ENCODE measurements at places on chromosomes 3 and 15.

DNA sequence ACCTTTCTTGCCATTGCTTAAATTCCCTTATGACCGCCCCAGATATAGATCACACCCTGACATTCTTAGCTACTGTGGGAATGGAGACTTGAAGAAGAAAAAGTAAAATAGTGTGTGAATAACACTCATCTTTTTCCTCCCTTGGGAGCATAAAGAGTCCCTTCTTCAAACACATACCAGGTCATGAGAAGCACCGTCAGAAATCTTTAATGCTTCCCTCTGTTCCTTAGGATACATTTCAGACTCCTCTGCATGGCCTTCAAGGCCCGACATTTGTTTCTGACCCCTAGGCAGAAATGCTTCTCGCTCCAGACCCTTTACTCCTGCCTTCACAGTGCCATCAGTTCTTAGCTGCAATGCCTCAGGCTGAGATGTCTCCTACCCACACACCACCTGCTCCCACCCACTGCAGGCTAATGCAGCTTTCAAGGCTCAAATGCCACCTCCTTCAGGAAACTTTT, 143.8 kb upstream of the IL12A start:
- DNase-seq = no peak

- DNase-seq = no peak
Observed at GRCh38 chr3:12948891-12949711, 107.7 kb upstream of the RPL32 start.

GRCh38 chr15:95295363-95295762, 1035.1 kb upstream of the NR2F2 start:
- DNase-seq = no peak

DNA sequence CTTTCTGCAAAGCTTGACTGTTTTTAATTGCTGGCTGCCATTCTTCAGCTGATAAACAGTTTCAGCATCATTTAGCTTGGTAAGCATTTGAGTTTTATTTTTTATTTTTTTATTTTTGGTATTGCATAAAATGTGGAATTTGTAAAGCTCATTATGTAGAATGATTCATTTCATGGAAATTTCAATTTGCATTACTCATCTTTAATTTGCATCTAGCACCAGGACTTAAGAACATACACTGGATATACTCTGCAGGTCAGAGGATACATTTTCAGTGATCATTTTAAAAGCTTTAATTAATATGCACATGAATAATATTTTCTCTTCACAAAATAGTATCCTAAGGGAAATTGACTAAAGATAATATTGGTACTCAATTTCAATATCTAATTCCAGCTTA, 732.4 kb upstream of the BCHE start:
- DNase-seq = no peak

- DNase-seq = no peak
Observed at GRCh38 chr15:80832686-80833085, 53.5 kb downstream of the CEMIP start.

GRCh38 chr15:55218056-55218455, 21.3 kb upstream of the RSL24D1 start:
- no peak for DNase-seq

DNA sequence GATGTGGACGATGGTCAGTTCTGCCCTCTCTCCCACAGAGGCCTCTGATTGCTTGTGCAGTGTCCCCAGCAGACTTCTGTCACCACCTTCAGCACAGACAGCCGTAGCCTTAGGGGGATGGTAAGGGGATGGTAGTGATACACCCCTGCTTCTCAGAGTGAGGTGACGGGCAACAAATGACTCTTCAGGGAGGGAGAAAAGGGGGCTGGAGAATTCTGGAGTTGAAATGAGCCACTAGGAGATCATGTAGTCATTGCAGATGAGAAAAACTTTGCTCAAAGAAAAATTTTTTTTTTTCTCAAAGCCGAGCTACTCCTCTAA, 29.6 kb upstream of the TIMP4 start:
- DNase-seq = no peak

GRCh38 chr3:135491491-135492205, 473.9 kb upstream of the PPP2R3A start:
- DNase-seq = no peak

DNA sequence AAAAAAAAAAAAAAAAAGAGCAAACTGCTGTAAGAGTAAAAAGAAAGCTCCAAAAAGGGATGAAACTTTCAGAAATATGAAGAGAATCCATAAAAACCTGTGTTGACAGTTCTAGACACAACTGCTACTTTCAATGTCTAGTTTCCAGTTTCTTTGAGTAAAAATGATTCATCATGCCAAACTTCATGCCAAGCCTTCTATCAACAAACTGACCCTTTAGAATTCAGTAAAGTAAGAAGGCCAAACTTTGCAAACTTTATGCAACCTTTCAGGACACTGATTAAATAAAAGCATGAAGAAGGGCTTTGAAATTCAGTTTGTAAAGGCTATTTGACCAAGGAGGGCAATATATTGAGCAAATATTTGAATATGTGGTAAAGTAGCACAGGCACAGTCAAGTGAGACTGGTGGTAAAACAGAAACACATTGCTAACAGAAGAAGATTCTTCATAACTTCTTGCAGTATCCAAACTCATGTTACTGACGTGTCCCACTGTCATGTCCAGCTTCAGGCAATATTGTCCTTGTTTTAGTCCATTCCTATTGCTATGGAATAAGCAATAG, 56.3 kb upstream of the CFAP20DC start:
- DNase-seq = no peak

DNA sequence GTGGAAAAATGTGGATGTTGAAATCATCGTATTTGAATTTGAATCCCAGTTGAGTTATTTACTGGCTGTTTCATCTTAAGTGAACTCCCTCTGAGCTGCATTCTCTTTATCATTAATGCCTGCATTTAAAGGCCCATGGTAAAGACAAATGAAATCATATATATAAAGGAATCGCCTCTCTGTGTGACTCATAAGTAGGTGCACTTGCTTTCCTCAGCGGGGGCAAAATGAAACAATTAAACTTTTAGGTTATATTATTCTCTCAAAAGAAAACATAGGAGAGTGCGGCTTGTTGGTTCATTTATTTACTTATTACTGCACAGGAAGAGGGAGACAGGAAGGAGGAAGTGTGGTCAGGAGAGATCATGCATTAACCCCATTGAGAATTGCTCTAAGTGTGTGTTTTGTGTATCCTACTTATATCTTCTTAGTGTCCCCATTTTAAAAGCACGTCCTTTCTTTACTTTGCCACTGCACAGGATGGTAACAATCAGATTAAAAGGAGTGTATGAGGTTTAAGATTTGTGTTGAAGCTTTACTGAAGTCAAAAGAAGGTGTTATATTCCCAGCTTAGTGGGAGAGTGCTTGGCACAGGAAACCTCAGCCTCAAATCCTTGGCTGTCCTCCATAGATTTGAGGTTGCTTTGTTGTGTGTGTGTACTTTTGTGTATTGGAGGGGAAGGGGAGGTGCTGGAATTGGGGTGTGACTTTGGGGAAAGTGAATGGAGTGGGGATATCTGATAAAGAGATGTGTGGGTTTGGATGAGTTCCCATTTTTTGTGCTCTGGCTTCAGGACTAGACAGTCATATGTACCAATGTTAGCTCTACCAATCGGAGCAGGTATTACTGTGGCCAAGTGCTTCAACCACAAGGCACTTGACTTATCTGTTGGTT, 595.8 kb upstream of the NR2F2 start:
- DNase-seq = no peak

GRCh38 chr3:53196575-53197407, 35.8 kb downstream of the PRKCD start:
- DNase-seq = no peak

GRCh38 chr15:41970456-41970855, 1.9 kb downstream of the EHD4 start:
- DNase-seq = no peak

- no peak for DNase-seq
Observed at GRCh38 chr3:171971919-171972514, 67.4 kb upstream of the FNDC3B start.

GRCh38 chr15:47292638-47293190, 424.6 kb upstream of the SEMA6D start:
- no peak for DNase-seq

DNA sequence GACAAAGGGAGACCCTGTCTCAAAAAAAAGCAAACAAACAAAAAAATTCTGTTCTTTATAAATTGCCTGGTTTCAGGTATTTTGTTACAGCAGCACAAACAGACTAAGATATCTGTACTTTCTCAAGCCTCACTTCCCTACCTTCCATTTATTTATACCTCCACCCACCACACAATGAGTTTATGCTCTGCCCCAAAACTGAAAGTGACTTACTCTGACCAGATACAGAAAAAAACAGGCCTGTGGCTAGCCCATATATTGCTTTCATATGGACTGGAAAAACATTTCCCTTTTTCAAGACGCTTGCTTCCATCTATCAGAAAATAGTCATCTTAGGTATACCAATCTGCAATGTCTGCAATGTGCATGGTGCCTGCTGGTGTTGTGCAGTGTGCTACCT, 8.7 kb upstream of the GPD1L start:
- DNase-seq = peak; percentile 27

GRCh38 chr3:114128826-114129225, 50.0 kb downstream of the DRD3 start:
- no peak for DNase-seq

- no peak for DNase-seq
Observed at GRCh38 chr3:197600796-197601565, 45.2 kb upstream of the BDH1 start.

DNA sequence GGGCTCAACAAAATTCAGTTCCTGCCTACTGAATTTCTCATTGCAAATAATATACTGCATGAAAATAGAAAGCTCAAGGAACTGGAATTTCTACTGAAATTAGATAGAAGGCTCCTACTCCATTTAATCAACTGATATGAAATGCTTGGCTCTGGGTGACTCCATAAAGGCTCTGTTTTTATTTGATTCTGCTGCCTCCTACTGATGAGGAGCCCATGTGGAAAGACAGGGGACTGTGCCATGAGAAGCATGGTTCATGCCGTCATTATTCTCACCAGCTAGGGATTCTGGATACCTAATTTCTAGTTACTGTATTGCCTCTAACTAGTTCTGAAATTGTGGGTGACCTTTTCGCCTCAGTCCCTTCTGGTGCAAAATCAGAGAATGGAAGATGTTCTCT, 366.2 kb upstream of the DPH6 start:
- DNase-seq = no peak

DNA sequence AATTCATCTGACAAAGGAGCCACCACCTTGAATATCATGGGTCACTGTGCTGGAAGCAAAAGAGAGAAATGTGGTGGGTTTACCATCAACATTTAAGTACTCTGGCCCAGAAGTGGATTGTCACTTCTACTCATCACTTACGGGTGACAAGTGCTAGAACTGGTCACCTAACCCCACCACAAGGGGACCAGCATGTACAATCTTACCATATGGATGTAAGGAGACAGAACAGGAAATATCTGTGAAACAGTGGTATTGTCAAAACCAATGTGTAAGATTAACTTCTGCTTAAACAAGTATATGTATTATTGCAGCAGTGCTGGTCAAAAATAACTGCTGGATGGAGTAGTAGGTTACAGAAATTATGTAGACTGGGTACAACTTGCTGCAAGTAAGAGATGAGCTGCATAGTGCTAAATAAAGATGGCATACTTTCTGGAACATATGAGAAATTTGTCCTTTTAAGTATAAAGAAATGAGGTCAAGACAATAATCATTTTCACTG, 171.8 kb downstream of the POTEB3 start:
- DNase-seq = no peak

- no peak for DNase-seq
Observed at GRCh38 chr3:69723389-69723788, 15.9 kb upstream of the MITF start.

DNA sequence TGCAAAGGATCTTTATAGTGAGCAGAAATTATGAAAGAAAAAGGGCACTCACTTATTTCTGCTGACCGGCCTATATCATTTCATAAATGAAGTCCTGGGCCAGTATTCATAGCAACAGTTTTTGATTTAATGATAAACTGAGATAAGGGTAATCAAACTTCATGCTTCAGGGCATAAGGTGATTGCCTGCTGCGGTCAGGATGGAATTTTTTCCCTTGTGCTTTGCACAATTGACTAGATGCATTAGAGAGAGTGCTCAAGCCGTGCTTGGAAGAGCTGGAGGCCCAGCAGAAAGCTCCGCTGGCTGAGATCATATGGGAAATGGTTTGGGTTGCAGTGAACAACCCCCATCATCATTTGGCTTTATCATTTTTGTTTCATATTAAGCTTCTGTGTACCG, 10.4 kb downstream of the SEMA6D start:
- DNase-seq = no peak

GRCh38 chr15:89146366-89146765, 58.1 kb downstream of the ABHD2 start:
- DNase-seq = no peak

GRCh38 chr3:195735036-195735695, 14.4 kb downstream of the MUC20 start:
- DNase-seq = no peak

DNA sequence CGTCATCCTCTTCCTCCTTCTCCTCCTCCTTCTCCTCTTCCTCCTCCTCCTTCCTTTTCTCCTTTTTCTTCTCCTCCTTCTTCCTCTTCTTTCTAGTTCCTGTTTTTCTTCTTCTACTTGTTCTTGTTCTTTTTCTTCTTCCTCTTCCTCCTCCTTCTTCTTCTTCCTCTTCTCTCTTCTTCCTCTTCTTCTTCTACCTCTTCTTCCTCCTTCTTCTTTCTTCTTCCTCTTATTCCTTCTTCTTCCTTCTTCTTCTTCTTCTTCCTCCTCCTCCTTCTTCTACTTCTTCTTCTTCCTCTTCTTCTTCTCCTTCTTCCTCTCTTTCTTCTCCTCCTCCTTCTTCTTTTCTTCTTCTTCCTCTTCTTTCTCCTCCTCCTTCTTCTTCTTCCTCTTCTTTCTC, 310.2 kb upstream of the LMCD1 start:
- no peak for DNase-seq

GRCh38 chr3:141998669-141999290, 122.3 kb downstream of the ATP1B3 start:
- no peak for DNase-seq

DNA sequence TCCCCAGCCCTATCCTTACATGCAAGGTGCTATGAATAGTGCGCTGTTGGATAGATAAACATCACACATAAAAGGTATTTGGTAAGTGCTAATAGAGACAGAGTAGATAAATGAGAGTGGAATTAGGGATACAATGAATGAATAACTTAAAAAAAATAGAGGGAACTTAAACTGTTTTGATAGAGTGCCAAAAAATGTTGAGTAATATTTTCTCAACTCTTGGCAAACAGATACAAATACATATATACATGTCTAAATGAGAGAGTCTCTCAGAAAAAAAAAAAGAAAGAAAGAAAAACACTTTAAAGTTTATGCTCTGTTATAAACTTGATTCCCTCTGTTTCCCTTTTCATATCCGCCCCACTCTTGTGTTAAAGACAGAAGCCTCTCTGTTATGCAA, 667.4 kb downstream of the ROBO2 start:
- no peak for DNase-seq

GRCh38 chr3:138399766-138400165, 34.6 kb upstream of the ESYT3 start:
- no peak for DNase-seq

- no peak for DNase-seq
Observed at GRCh38 chr3:196013587-196014487, 68.1 kb downstream of the TFRC start.
